ENCODE measurements at places on chromosomes 1 and 21. TPM values are rescaled to one million over a fixed set of nuclear protein-coding genes. Genes with fewer than 3 reads are reported as not detected.
A peak's percentile ranks its signal among the peaks of the same experiment; 100 is the strongest.

DNA sequence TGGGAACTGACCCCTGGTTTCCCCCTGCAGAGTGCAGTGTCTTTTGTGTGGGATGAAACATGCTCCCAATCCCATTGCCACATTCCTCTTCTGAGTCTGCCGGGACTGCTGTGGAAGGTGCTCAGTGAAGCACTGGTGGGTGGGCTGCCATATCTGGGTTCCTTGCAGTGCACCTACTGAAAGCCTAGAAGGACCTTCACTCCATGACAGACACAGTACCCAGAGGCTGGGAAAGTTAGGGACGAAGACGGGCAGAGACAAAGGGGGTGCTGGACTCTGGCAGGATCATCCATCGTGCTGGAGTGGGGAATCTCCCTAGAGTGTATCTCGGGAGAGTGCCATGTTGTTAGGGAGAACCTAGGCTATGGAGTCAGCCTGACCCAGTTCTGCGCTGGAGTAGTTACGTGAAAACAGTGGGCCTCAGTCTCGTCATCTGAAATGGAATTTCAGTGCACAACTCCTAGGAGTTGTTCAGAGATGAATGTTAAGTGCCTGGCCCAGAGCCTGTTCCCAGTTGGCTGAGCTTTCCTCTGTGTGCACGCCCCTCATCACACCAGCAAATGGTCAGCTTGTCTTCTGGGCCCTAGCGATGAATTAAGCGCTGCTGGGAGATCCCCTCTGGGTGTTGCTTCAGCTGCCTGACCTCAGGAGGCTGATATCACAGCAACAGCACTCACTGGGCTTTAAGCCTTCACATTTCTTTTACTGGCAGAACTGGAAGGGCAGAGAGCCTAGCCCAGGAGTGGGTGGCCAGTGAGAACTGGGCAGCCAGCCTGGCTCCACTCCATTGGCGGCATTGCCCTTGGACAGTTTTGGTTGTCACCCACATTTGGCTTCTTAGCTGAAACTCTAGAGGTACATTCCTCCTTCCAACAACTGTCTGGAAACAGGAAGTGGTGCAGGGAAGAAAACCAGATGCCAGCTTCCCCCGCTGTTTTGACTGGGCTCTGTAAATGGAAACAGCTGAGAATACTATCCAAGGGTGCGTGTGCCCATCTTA is 479.8 kb upstream of the VAMP3 start:
- DNase-seq = no peak

DNA sequence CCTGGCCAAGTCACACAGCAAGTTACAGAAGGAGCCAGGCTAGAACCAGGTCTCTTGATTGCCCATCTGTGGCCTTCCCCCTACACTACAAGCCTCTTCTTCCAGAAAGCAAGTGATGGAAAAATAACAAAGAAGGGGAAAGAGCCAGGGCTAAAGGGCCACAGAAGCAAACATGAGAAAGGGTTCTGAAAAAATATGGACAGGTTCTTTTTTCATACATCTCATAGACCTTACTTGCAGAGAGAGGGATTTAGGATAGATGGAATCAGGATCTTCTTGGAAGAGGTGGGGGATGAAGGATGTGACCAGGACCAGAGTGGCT is 3.2 kb downstream of the RHBG start:
- DNase-seq = no peak

GRCh38 chr1:87278825-87279535 is 49.7 kb upstream of the LMO4 start:
- DNase-seq = peak; percentile 78

DNA sequence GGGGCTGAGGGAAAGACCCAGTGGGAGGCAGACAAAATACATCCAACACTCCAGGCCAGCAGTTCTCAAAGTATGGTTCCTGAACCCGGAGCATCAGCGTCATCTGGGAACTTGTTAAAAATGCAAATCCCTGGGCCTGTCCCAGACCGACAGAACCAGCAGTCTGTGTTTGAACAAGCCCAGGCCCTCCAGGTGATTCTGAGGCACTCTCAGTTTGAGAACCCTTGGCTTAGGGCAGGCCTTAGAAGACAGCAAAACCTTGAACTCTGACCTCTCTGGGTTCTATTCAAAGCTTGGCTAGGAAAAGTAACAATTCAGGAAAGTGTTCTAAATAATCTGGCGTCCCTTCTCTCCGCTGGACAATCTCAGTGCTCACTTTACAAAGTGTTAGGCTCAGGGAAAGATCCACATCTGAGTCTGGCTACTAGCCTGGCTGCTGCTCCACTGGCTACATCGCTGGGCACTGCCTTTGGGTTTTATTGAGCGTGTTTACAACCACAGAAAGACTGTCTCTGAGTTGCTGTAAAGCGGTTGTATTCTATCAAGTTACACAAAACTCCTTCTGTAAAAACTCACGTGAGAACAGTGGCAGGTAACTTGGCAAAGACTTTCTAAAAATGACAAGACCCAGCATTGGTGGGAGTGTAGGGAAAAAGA is 166.1 kb downstream of the HIVEP3 start:
- DNase-seq = no peak

DNA sequence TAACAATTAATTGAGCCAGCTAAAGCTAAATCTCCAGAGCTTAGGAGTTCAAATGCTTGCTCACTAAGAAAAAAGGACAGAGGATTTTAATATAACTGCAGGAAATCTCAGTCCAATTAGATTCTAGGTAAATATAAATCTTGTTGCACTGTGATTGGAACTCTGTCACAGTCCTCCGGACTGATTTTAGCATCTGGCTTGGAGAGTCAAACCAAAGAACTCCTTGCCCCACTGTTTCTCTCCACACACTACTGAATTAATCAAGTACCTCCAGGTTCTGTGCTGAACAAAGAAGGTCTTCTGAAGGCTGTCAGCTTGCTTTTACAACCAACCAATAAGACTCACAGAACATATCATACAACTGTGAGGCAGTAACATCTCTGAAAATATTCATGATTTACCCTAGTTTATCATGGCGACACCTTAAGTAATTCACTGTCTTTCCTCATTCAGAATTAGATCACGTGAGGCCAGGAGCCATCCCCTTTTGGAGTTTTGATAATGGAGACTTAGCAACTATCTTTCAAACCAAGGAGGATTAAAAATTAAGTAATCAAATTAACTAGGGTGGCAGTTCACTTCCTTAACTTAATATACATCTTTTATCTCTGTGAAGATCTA is 176.0 kb downstream of the RERE start:
- no peak for DNase-seq

- DNase-seq = no peak
Observed at GRCh38 chr1:155251566-155251965, 3.7 kb downstream of the ENTREP3 start.

GRCh38 chr1:20787840-20788795 is 1.0 kb upstream of the HP1BP3 start:
- peak; percentile 38 for DNase-seq

GRCh38 chr21:33815143-33815707 is 100.4 kb downstream of the ATP5PO start:
- no peak for DNase-seq

DNA sequence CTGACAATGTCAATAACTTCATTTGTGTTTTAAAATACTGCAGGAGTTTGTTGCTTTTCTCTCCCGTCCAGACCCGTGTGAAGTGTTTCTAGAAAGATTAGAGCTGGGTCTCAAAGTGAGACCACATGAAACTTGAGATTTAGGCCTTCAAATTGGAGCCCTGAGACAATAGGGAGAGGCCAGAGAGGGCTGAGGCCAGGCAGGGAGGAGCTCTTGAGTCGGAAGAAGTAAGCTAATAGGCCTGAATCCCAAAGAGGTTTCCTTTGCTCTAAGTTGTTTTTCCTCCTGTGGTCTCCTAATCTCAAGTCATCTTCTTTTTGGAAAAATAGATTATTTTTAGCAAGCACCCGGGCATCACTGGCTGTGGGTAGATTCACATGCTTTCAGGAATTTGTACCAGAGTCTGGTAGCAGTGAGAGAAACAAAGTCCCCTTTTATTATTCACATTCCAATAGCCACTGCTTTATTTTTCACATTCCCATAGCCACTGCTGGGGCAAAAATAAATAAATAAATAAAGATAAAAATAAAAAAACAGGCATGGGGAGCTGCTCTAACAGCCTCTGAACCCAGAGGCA is 25.6 kb downstream of the CD244 start:
- DNase-seq = no peak

GRCh38 chr1:41213341-41213740 is 28.8 kb downstream of the SCMH1 start:
- DNase-seq = no peak

DNA sequence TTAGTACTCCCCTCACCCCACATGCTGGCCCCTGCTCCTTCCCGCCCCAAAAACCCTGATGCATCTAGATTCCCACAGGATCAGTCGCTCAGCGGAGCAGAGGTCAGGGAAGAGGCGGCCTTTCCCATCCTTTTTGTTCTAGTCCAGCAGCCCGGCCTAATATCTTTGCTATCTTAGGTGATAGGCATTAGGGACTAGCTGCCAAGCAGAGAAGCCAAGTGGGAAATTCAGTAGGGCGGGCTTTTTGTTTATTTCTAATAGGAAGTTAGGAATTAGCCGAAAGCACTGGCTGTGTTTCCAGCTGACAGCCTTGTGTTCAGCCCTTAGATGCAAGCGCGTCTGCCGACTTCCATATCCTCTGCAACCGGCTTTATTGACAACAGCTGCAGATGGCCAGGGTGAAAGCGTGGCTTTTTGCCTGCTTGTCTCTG is 59.0 kb upstream of the BCAR3 start:
- peak; percentile 54 for DNase-seq

- DNase-seq = peak; percentile 86
Observed at GRCh38 chr1:88985032-88985431, 7.4 kb downstream of the KYAT3 start.

DNA sequence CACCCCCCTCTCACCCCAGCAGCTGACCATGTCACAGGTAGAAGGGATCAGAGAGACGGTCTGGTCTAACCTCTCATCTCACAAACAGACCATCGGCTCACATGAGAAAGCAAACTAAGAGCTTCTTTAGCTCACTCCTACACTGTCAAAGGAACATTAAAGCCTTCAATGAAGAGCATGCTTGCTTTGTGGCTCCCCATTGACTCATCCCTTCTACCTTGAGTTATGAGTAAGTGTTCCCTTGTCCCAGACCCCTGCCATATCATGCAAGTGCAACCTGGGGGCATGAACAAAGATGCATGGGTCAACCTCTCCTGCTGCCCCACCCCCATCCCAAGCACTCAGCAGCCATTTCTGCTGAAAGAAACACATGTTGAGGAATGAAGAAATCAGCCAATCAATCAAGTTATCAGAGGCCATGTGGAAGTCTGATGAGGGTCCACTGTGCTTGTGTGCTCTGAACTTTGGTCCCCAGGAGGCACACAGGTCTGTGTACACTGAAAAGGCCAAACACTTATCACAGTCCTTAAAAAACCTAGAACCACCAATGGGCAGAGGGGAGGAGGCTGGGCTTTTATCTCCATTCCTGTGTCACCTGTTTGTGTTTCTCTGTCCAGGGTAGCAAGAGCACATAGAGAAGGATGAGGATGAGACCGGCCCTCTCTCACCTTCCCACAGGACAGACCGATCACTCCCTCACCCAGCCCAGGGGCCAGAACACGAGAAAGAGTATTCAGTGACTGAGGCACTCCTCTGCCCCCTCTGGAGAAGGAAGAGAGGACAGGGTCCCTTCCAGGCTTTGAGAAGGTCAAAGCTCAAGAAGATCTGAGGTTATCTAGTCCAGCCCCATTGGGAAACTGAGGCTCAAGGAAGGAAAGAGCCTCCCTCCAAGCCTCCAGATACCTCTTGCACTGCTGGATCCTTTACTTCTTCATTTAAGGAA is 9.5 kb downstream of the ETNK2 start:
- DNase-seq = no peak

DNA sequence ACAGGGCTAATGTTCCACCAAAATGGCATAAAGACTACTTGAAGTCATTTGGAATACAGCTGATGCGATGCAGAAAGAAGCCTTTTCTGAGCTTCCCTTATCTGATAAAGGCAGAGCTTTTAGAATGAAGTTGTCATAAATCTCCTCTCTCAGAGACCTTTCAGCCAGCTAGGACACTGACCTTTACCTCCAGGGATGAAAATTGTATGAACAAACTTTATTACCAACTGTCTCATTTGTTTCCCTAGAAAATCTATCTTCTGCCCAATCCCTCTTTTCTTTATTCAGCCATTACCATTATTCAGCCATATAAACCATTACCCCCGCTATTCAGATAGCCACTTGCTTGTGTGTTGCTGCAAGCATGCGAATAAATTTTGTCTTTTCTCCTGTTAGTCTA is 29.7 kb upstream of the RNF2 start:
- no peak for DNase-seq

DNA sequence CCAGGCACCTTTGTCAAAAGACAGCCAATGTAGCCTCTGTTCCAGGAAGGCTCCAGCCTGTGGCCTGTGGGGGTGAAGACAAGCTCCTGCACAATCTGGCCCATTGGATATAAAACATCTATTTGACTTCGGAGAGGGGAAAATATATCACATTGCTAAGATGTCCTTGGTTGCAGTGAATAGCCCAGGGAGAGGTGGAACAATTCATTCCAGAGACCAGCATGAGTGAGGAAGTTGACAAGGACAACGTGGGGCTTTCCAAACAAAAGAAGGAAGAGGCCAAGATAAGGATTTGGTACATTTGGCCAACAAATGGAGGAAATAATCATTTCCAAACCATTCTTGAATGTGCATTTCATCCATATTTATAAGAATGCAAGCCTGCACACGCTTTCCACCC is 187.0 kb downstream of the ETS2 start:
- DNase-seq = peak; percentile 43

DNA sequence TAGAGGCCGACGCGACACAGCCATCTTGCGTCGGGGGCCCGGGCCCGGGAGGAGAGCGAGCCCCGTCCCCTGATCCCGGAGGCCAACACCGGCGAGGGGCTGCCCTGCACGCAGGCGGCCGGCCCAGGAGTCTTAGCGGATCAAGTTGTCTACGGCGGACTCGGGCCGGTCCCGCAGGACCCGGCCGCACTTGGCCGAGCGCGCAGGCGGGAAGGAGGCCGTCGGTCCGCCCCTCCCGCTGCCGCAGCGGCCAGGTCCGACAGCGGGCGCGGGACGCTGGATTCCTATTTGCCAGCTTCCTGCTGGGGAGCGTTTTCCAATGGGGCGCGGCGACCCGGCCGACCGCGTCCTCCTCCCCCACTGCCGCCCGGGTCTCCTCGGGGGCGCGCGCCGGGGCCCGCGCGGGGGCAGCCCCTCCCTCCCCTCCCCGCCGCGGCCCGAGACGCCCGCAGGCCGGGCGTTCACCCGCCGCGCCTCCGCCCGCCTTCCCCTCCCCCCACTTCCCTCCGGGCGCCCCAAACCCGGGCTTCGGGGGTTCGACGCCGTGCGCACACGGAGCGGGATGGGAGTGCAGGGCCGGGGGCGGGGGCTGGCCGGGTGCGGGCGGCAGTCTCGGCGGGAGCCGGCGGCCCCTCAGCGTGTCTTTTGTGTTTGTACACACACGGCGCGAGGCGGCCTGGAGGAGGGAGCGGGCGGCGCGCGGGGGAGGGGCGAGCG is 517 bp upstream of the H3-3A start:
- DNase-seq = peak; percentile 68

Gene RALGPS2
- 34.8 TPM for total RNA-seq

Gene BRDT
- total RNA-seq = not detected

Gene AADACL4
- total RNA-seq = 0.79 TPM

Gene GNG4
- 1.6 TPM for total RNA-seq

Data from skin of body (tissue), 3 donors.